ENCODE measurements at places on chromosomes 3 and 15. TPM values are rescaled to one million over a fixed set of nuclear protein-coding genes. Genes with fewer than 3 reads are reported as not detected.

TRPM1 gene
- total RNA-seq, result 0.10 TPM

ZCWPW2 gene
- total RNA-seq, result 0.30 TPM

PP2D1 gene
- total RNA-seq, result not detected

STARD9 gene
- total RNA-seq, result 0.91 TPM

GOLGA8O gene
- 3.2 TPM for total RNA-seq

SPATA12 gene
- total RNA-seq, result not detected

PFKFB4 gene
- total RNA-seq, result 1.3 TPM

CTXN2 gene
- not detected for total RNA-seq

CAMK2N2 gene
- 0.43 TPM for total RNA-seq

CHST2 gene
- total RNA-seq, result 1.2 TPM

LAMB2 gene
- total RNA-seq, result 172 TPM

PRR20G gene
- not detected for total RNA-seq

TTC14 gene
- total RNA-seq, result 14.2 TPM

TM4SF4 gene
- 220 TPM for total RNA-seq

GOLGA6L10 gene
- 0.48 TPM for total RNA-seq

TMEM40 gene
- 0.65 TPM for total RNA-seq

KY gene
- not detected for total RNA-seq

PAK6 gene
- total RNA-seq, result not detected

HTR3E gene
- not detected for total RNA-seq

PLSCR2 gene
- total RNA-seq, result not detected

LMAN1L gene
- not detected for total RNA-seq

SLC25A38 gene
- total RNA-seq, result 28.9 TPM

NR2E3 gene
- total RNA-seq, result 0.33 TPM

CFAP91 gene
- 0.55 TPM for total RNA-seq

LRRC31 gene
- total RNA-seq, result 1.7 TPM

ACTRT3 gene
- total RNA-seq, result 1.6 TPM

INSYN1 gene
- 1.4 TPM for total RNA-seq

All from left lobe of liver (tissue), 2 donors.